H9 (cell line): ENCODE measurements at places on chromosomes 16 and 17. TPM values are rescaled to one million over a fixed set of nuclear protein-coding genes. Genes with fewer than 3 reads are reported as not detected.

DNA sequence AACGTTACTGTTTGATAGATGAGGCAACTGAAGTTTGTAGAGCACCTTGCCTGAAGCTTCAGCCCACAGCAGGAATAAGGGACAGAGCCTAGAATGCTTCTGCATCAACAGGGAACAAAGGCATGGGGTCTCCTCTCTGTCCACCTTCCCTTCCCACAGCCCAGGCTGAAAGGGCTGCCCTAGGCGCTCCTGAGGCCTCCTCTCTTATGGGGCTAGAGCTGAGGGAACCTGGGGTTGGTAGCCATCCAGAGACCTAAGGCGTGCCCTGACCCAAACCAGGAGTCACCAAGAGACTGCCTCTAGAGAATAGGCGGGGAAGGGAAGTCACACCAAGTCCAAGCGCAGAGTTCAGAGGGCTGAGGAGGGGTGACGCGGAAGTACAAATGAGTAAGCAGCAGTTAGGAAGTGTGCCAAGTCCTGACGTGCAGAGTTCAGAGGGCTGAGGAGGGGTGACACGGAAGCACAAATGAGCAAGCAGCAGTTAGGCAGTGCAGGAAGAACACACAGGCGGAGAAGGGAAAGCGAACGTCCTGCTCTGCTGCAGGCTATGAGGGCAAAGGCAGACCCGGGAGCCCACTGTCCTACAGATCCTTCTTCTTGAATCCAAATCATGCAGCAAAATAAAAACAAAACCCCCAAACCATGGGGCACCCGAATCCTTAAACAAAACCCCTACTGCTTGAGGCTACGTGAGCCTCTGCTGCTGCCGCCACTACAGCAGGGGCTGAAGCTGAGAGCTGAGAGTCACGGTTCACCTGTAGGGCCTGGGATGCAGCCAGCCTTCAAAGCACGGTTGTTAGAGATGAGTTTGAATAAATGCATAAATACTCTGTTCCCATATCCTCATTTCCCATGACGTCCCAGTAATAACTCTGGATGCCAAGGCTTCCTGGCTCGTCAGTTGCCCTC is 2.7 kb upstream of the SPG7 start:
- H3K4me1 ChIP-seq: no peaks in the 10 kb centered on the region
- no peak for DNase-seq
- peak overlapping the region; percentile 45; the same call in 1 of the 3 replicates for H3K4me3 ChIP-seq
- H3K36me3 ChIP-seq: peaks cover 4% of the 10 kb centered on the region

- no peak for DNase-seq
- peaks cover 23% of the 10 kb centered on the region for H3K36me3 ChIP-seq
- H3K27me3 ChIP-seq: no peaks in the 10 kb centered on the region
- no peak overlapping the region for H3K27ac ChIP-seq
Observed at GRCh38 chr16:11774065-11774626, 22.9 kb downstream of the ZC3H7A start.

GRCh38 chr17:9307313-9307998 is 268.2 kb downstream of the STX8 start:
- H3K27ac ChIP-seq: no peak overlapping the region
- no peaks in the 10 kb centered on the region for H3K27me3 ChIP-seq
- no peak overlapping the region for H3K4me3 ChIP-seq
- H3K36me3 ChIP-seq: no peaks in the 10 kb centered on the region
- DNase-seq: no peak
- H3K4me1 ChIP-seq: peaks cover 10% of the 10 kb centered on the region

DNA sequence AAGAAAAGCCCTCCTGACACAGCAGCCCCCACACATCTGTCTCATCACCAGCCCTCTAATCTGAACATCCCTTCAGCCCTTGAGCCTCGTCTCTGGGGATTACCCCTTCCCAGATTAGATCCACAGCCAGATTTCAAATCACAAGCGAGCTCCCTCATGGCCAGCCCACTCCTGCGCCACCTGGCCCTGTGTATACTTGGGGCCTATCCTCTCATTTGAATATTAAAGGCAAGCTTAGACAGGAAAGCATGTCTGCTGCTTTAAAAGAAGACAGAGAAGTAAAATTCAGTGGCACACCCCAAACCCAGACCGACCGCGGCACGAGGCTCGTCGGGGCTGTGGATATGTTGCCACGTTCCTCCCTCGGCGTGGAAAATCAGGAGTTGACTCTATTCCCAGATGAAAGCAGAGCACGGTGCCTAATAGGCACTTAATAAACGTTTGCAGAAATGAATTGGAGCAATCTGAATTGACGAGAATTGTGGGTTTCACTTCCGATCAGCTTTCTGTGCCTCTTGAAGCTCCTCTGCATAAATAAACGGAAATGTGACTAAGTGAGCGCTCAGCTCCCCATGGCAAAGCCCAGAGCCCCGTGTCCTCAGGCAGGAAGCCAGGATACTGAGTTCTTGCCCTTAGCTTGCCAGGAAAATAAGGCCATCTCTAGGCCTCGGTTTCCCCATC is 108.0 kb downstream of the CCDC182 start:
- H3K27me3 ChIP-seq: no peaks in the 10 kb centered on the region
- no peak for DNase-seq
- peaks cover 10% of the 10 kb centered on the region for H3K36me3 ChIP-seq
- H3K4me1 ChIP-seq: no peaks in the 10 kb centered on the region

DNA sequence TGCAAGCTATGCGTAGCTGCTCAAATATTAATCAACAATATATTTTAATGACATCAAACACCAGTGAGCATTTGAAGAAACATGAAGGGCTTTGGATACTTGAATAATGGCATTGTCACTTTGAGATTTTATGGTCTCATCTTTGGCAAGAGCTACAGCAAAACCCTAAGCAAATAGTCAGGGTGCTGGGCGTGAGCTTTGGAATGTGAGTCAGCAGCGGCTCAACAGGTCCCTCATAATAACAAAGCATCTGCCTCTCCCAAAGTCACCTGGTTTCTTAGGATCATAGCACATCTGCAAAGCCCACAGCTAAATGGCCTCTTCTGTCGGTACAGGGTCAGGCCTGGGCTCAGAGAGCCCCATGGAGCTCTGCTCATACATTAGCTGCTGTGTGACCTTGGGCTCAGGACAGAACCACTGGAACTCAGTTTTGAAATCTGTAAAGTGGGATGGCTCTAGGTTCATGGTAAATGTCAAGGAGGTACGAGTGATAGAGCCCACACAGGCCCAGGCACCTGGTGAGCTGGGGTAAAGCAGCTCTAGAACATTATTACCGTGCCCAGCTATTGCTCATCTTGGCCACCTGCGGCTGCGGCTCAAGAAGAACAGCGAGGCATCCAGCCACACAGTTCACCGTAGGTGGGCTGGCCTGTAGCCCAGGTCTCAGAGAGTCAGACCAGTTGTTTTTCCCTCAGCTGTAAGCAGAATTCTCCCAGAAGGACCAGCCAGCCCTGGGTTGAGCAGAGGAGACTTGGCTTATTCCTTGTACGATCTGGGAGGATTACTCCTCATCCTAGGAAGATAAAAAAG is 544.5 kb upstream of the CDH11 start:
- peak; percentile 34 for DNase-seq
- H3K27me3 ChIP-seq: no peaks in the 10 kb centered on the region
- H3K36me3 ChIP-seq: no peaks in the 10 kb centered on the region; the same call in 1 of the 2 replicates
- no peaks in the 10 kb centered on the region; the same call in 1 of the 2 replicates for H3K4me1 ChIP-seq

DNA sequence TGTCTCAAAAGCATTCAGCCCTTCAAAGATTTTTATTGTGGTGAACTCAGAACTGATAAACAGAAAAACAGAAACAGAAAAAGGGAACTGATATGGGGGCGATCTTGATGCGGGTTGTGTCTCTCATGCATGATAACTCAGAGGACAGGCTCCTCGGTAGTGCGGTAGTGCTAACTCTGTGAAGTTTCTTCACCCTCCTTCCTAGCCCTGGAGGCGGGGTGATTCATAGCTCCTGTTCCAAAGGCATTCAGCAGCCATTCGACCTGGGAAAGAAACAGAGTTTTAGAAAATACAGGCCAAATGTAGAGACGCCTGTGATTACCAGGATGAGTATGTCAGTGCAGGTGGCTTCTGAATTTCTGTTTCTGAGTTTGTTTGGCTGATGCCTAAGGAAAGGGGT is 5.5 kb upstream of the MAF start:
- no peak for DNase-seq
- H3K27me3 ChIP-seq: no peaks in the 10 kb centered on the region
- H3K27ac ChIP-seq: no peak overlapping the region
- H3K36me3 ChIP-seq: no peaks in the 10 kb centered on the region
- H3K4me3 ChIP-seq: no peak overlapping the region

GRCh38 chr16:88540346-88540977 is 29.7 kb upstream of the ZC3H18 start:
- H3K27ac ChIP-seq: no peak overlapping the region
- H3K36me3 ChIP-seq: peaks cover 6% of the 10 kb centered on the region; the same call in 2 of the 3 replicates
- no peak for DNase-seq
- no peaks in the 10 kb centered on the region for H3K4me1 ChIP-seq
- no peaks in the 10 kb centered on the region for H3K27me3 ChIP-seq

DNA sequence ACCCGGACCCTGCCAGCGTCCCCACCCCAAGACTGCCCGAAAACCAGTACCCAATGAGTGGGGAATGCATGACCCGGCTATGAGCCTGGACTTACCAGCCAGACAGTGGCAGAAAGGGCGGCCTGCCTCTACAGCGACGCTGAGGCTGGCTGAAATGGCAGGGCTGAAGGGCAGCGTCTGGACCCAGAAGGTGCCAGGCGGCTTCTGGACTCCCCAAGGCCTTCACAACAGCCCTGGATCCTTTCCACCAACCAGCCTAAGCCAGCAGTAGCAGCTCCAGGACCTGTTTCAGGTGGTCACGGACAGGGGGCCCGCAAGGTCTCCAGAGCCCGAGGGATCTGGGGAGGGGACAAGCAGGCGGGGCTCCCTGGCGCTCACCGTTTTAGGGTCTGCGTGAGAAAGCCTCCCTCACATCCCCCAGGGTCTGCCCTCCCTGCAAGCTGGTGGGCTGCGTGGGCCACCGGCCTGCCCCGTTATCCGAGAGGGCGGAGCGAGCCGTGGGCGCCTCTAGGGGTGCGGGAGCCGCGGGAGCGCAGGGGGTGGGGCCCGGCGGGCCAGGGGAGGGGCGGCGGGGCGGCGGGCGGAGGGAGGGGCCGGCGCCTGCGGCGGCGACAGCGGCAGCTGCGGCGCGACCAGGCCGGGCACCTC is at the start of gene RIPOR1:
RIPOR1 (plus strand) TSS at position 608 of the 648 bp plus-strand sequence. CDS start 9,618 bp downstream, outside the sequence.
- no peak within 1 kb of the TSS for H3K27ac ChIP-seq
- peak; percentile 69 for DNase-seq
- H3K4me3 ChIP-seq: peak within 1 kb of the TSS; percentile 58
- no peaks in the 10 kb centered on the region for H3K36me3 ChIP-seq
- H3K27me3 ChIP-seq: peaks cover 54% of the 10 kb centered on the region; the same call in 1 of the 2 replicates

DNA sequence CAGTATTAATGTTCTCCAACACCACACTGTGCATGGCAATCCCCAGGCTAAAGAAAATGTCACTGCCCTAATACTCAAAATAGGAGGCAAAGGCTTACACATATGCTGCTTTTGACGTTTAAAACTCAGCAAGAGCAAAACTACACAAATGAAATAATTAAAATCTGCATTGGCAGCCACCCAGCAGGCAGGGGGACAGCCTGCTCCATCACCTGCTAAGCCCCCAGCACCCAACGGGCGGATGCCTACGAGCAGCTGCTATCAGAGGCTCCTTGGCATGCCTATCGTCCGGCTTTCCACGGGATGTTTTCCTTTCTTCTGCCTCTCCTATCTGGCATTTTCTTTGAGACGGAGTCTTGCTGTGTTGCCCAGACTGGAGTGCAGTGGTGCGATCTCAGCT is 337.5 kb downstream of the SOX9 start:
- H3K4me3 ChIP-seq: no peak overlapping the region
- no peaks in the 10 kb centered on the region for H3K27me3 ChIP-seq
- H3K36me3 ChIP-seq: peaks cover 10% of the 10 kb centered on the region
- no peak overlapping the region for H3K27ac ChIP-seq

DNA sequence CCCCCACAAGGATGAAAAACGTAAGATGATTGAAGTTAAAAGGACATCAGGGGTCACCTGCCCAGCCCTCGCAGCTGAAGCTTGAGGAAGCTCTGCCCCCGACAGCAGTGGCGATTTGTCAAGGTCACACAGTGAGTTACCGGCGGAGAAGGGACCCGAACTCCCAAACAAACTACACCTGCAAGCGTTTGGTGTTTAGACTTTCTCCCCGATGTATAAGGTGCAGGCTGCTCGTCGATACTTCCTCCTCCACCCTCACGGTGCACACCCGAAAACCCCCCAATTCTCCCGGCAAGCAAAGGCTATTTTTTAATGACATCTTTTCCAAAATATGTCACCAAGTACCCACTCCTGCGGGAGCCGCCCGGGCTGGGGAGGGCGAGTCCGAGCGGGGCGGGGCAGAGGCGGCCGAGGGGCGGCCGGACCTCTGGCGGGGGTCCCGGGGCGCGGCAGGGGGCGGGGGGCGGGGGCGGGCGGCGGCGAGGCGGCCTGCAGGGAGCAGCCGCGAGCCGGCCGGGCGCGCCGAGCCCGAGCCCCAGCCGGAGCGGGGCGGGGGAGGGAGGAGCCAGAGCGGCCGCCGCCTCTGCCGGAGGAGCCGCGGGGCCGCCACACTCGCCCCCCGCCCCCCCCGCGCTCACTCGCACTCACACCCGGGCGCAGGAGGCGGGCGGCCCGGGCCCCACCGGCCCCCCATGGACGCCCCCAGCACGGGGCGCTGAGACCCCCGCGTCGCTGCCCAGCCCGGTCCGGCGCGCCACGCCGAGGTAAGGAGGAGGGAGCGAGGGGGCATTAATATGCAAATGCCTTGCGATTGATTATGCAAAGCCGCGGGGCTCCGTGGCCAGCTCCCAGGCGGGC is at the start of gene THRA:
THRA (plus strand) TSS at position 637 of the 858 bp plus-strand sequence. CDS start 11,524 bp downstream, outside the sequence.
- H3K4me1 ChIP-seq: peaks cover 10% of the 10 kb centered on the region
- no peaks in the 10 kb centered on the region; the same call in 2 of the 3 replicates for H3K36me3 ChIP-seq
- H3K27ac ChIP-seq: no peak within 1 kb of the TSS
- peak; percentile 78 for DNase-seq
- H3K4me3 ChIP-seq: peak within 1 kb of the TSS; percentile 77
- H3K27me3 ChIP-seq: peaks cover 2% of the 10 kb centered on the region; the same call in 1 of the 2 replicates

GRCh38 chr17:78304549-78305037 is 55.3 kb downstream of the SOCS3 start:
- peaks cover 9% of the 10 kb centered on the region; the same call in 1 of the 2 replicates for H3K36me3 ChIP-seq
- H3K27ac ChIP-seq: no peak overlapping the region
- no peak for DNase-seq
- H3K4me3 ChIP-seq: no peak overlapping the region

- no peaks in the 10 kb centered on the region for H3K27me3 ChIP-seq
- H3K4me3 ChIP-seq: no peak overlapping the region
- peaks cover 3% of the 10 kb centered on the region; the same call in 2 of the 3 replicates for H3K36me3 ChIP-seq
- no peaks in the 10 kb centered on the region for H3K4me1 ChIP-seq
Observed at GRCh38 chr17:66637491-66637890, 197.4 kb upstream of the CACNG5 start.

DNA sequence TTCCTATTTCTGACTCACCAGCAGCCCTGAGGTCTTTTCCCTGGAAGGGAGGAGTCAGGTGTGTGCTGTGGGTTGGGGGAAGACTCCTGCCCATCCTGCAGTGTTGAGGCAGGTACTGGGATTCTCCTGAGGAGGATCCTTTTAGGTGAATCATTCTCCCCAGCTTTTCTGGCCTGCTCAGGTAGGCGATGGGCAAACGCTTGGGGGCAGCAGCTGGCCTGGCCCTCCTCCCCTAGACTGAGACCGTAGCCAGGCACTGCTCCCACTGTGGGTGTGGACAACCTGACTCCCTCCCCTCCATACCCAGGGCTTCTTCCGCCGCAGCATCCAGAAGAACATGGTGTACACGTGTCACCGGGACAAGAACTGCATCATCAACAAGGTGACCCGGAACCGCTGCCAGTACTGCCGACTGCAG is 15.1 kb downstream of the GJD3 start:
- no peak overlapping the region for H3K4me3 ChIP-seq
- no peak overlapping the region for H3K27ac ChIP-seq
- peaks cover under 1% of the 10 kb centered on the region; the same call in 1 of the 2 replicates for H3K27me3 ChIP-seq
- no peak for DNase-seq
- H3K4me1 ChIP-seq: peaks cover 11% of the 10 kb centered on the region; the same call in 1 of the 2 replicates

Gene ST6GALNAC1
- total RNA-seq: not detected in 2 replicates

Gene ABCA10
- not detected in 2 replicates for total RNA-seq

Gene CD300LB
- total RNA-seq: not detected in 2 replicates

Gene MT3
- 0.61 TPM in 1 of 2 replicates, not detected in the other for total RNA-seq

Gene AGRP
- total RNA-seq: not detected in 2 replicates

Gene C16orf74
- 4.9 and 5.6 TPM in 2 replicates for total RNA-seq

Gene KRT23
- total RNA-seq: not detected in 2 replicates

Gene PMFBP1
- total RNA-seq: 1.6 and 2.7 TPM in 2 replicates

Gene HEXD
- 23.2 and 24.1 TPM in 2 replicates for total RNA-seq

Gene HID1
- total RNA-seq: 12.7 and 13.9 TPM in 2 replicates
